ENCODE measurements at places on chromosomes 12 and 14.

- no peak for DNase-seq
Observed at GRCh38 chr12:70002097-70002911, 177.3 kb downstream of the MYRFL start.

GRCh38 chr14:59215322-59215721 is 26.9 kb downstream of the DAAM1 start:
- no peak for DNase-seq

DNA sequence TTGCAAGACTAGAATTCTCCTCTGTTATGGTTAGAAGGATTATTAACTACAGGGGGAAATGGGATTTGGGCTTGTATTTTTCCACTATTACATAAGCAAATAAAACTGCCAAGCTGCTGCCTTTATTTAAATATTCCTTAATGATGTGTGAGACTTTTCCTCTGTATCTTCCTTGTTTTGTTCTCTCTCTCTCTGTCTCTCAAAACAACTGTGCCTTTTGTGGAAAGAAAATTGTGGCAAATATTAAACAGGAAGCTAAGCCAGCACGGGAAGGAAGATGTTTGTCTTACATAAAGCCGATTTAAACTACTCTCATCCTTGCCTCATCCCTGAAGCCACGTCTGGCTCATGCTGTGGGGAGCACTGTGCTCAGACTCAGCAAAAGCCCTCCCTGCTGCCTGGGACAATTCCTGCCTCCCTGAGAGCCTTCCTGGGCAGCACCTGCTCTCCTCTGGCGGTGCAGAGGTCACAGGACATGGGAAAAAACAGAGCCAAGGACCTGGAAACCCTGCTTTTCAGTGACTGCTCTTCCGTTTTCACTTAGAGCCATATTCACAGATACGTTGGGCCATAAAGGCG is 237.2 kb downstream of the SLC15A4 start:
- DNase-seq, result no peak

- no peak for DNase-seq
Observed at GRCh38 chr12:46609674-46610073, 216.1 kb downstream of the SLC38A4 start.

GRCh38 chr12:26379777-26380467 is 184.5 kb downstream of the SSPN start:
- no peak for DNase-seq

- no peak for DNase-seq
Observed at GRCh38 chr12:105876396-105876927, 262.3 kb downstream of the NUAK1 start.

DNA sequence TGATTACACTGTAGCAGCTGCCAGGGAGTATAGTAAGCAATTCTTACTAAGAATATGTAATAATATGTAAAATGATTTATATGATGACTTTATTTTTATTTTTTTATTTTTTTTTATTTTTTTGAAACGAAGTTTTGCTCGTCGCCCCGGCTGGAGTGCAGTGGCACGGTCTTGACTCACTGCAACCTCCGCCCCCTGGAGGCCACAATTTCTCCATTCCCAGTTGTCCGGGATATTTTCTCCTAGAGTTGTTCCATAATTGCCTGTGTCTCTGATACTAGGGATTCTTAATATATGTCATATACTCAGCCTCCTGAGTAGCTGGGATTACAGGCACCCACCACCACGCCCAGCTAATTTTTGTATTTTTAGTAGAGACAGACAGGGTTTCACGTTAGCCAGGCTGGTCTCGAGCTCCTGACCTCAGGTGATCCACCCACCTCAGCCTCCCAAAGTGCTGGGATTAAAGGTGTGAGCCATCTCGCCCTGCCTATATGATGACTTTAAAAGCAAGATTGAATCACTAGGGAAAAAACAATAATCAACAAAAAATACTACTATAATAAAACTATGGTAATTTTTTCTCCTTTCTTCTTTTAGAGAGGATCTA is 12.2 kb upstream of the ITPR2 start:
- DNase-seq, result no peak

DNA sequence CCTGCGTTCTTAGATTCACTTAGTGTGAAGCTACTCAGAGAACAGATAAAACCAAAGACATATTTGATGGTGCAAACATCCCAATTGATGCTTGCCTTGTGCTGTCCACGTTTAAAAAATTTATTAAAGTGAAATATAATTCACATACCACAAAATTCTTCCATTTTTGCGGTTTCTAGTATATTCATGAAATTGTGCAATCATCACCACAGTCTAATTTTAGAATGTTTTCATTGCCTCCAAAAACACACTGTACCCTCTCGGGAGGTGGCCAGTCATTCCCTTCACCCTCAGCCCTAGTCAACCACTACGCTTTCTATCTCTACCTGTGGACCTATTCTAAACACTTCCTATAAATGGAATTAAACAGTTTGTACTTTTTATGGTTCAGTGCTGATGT is 1109.2 kb downstream of the FLRT2 start:
- no peak for DNase-seq

DNA sequence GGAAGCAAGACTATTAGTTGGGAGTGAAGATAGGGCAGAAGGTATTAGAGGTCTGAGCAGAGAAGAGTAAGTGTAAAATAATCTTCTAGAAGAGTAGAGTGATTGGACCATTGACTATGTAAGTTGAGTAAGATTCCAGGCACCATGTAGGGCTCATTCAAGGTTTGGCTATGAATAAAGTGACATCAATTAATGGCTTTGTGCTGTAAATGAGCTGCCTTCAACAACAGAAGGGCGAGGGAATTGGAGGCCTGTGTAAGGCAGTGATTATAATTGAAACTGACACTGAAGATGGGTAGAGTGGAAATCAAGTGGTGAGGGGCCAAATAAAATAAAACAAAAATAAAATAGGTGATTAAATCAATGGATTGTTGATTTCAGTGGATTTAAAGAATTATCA is 26.4 kb downstream of the PTPRQ start:
- DNase-seq, result no peak

- DNase-seq, result no peak
Observed at GRCh38 chr12:116628989-116629388, 69.8 kb downstream of the MAP1LC3B2 start.

DNA sequence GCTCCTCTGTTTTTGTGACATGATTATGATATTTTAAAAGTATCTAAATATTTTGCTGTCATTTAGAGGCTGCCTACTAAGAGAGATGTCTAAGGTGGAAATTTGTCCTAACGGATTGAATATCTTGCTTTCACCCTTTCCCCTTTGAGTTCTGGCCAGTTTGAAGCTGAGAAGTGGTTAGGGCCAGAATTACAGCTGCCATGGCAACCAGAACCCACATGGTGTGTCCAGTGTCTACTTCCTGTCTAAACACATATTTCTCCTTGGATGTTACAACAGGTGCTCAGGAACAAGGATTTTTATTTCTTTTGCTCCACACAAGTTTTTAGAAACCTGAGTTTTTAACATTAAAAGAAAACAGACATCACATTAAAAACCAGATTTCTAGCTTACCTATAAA is 335.1 kb upstream of the OR4E1 start:
- no peak for DNase-seq

- DNase-seq, result no peak
Observed at GRCh38 chr14:20617138-20618003, 24.1 kb downstream of the OR6S1 start.

- DNase-seq, result no peak
Observed at GRCh38 chr12:125786143-125786542, 720.9 kb downstream of the AACS start.

GRCh38 chr12:94430304-94430703 is 29.4 kb downstream of the CEP83 start:
- DNase-seq, result no peak

- DNase-seq, result no peak
Observed at GRCh38 chr12:45379261-45379660, 163.4 kb downstream of the ANO6 start.

GRCh38 chr12:122726080-122726558 is 4.5 kb downstream of the HCAR1 start:
- peak; percentile 29 for DNase-seq

DNA sequence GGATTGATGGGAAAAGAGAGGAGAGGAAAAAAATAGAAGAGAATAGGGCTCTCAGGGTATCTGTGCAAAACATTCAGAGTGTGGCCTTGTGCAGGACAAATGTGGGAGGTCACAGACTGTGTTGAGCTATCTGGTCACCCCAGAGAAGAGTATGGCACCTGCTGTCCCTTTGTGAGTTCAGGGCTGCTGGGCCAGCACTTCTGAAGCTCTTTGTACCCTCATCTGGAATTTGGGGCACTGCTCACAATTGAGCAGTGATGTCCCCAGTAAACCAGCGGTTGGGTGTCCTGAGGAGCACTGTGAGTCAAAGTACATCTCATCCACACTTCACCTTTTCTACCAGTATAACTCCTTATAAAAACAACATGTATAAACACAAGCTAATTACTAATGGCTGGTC is 2.6 kb upstream of the KRT81 start:
- no peak for DNase-seq

GRCh38 chr12:83335748-83336147 is 649.0 kb downstream of the TMTC2 start:
- no peak for DNase-seq

DNA sequence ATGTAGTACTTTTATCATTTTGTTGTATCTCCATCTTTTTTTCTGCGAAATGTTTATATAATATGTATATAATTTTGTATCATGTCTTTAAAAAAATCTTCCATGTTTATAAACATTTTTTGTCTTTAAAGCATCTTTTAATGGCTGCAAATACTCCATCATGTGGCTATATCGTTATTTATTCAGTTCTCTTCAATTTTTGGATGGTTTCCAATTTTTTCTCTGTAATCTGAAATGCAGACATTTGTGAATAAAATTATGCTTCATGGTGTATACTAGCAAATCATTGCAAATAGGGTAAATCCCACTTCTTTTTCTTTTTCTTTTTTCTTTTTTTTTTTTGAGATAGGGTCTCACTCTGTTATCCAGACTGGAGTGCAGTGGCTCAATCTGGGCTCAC is 54.0 kb downstream of the CPSF2 start:
- DNase-seq, result no peak
